ENCODE measurements at places on chromosomes 5 and 9.

- DNase-seq: no peak
Observed at GRCh38 chr9:24218656-24219055, 327.0 kb downstream of the IZUMO3 start.

DNA sequence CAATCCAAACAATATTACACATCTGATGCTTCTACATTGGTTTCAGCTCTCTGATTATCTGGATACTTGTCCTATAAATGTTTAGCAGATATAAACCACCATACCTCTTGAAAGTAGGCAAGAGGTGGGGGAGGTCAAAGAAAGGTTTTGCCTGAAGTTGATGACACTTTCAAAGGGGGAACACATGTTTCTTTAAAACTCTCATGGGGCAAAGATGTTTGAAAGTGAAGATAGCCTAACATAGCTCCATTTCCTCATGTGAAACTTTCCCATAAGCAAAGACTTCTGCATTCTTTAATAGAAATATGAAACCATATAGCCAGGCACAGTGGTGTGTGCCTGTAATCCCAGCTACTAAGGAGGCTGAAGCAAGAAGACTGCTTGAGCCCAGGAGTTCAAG is 62.1 kb downstream of the CETN3 start:
- no peak for DNase-seq

DNA sequence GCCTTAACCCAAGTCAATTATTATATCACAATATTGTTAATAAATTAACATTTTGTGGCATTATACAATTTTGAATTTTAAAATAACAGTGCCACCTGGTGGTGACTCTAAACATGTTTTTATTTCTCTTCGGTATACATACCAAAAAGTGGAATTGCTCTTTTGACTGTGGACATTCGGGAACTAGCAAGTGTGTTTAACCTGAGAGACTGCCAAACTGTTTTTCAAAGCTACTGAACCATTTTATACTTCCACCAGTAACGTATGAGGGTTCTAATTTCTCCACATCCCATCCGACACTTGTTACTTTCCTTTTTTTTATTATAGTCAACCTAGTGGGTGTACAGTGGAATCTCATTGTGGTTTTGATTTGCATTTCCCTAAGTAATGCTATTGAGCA is 18.3 kb upstream of the HSDL2 start:
- DNase-seq: peak; percentile 33

DNA sequence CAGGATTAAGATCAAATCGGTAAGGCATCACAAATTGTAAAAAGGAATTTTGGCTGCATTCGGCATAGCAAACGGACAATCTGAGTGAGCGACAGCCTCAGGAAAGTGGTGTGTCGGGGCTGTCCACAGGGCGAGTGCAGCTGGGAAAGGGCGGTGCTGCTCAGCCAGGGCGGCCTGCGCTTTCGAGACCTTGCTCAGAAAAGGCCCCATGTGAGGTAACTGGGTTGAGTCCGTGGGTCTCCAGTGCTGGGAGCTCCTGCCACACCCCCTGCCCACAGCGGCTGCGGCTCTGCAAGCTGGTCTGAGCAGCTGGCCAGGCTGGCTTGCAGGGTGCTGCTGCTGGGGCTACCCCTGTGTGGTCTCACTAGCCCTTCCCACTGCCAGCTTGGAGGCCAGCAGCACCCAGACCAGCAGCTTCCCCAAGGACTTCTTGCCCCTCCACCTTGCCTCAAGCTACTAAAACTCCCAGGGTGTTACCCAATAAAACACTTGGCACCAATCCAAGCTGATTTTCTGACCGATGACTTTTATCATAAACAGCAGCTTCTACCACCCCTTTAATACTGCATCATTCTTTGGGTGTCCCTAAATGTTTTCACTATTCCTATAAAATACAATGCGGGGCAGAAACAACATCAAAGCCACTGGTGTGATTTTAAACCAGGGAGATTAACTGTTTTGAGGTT is 6.2 kb downstream of the SURF2 start:
- no peak for DNase-seq

DNA sequence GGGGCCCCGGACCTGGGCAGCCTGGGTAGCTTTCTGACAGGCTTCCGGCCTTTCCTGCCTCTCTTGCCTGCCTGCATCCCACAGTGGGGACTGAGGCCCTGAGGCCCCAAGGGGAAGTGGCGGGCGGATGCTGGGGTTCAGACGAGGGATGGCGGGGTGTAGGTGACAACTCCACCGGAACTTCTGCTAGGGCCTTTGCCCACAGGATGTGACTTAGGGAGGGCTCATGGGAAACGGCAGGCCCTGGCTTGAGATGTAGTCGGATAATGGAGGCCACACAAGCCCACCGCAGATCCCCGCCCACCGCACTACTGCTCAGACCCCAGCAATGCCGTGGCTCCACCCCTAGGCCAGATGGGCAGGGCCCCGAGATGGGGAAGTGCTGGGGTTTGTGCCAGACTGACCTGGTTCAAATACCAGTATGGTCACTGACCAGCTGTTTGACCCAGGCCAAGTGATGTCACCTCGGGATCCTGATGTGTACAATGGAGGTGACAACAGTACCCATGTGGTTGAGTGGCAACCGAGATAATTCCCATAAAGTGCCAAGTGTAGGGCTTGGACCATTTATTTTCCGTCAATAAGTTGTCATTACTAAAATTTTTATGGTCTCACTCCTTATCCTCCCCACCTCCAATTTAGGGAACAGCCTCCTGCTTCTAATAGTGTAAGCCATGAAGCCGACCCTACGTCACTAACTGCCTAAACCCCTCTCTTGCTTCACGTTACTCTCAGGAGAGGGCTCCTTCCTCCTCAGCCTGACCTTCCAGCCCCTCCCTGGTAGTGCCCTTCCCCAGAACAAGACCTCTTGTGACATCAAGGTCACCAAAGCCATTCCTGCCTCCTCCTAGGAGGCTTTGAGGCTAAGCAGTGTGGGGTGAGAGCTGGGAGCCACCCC is 2.5 kb upstream of the CDK9 start:
- DNase-seq: peak; percentile 80

DNA sequence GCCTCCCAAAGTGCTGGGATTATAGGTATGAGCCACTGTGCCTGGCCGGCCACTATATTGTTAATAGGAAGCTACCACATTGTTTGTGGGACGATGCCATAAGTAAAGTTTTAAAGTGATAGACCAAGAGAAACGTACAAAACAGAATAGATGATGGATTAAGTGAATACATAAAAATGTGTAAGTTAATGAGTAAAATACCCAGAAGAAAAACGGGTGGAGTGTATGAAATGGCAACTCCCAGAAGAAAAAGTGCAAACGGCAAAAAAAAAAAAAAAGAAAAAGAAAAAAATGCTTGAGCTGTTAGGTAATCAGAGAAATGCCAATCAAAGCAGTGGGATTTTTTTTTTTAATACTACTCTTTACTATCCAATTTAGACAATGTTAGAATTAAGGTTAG is 246.0 kb downstream of the PDZD2 start:
- no peak for DNase-seq

DNA sequence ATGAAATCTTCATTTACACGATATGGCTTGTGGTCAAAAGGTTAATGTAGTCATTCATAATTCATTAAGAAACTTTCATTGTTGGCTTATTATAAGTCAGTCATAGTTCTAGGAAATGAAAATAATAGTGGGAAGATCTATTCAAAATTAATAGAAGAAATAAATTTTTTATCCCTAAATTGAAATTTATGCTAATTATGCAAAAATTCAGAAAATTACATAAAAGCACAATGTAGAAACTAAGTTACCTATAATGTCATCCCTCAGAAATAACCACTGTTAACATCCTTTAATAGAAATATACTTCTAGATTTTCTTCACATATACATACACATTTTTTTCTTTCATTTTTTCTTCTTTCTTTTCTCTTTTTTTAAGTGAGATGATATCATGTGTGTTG is 15.9 kb upstream of the JAK2 start:
- no peak for DNase-seq

GRCh38 chr9:128026255-128026772 is 40.8 kb downstream of the NAIF1 start:
- peak; percentile 88 for DNase-seq

- no peak for DNase-seq
Observed at GRCh38 chr5:95398989-95399388, 7.8 kb downstream of the FAM81B start.

- DNase-seq: no peak
Observed at GRCh38 chr9:133842721-133843227, 104.6 kb upstream of the SARDH start.

- peak; percentile 5 for DNase-seq
Observed at GRCh38 chr9:89179895-89180734, 1.5 kb upstream of the SHC3 start.

GRCh38 chr5:176543428-176544182 is 5.5 kb upstream of the CDHR2 start:
- DNase-seq: peak; percentile 81

GRCh38 chr5:162990856-162991497 is 446.4 kb upstream of the CCNG1 start:
- DNase-seq: no peak

DNA sequence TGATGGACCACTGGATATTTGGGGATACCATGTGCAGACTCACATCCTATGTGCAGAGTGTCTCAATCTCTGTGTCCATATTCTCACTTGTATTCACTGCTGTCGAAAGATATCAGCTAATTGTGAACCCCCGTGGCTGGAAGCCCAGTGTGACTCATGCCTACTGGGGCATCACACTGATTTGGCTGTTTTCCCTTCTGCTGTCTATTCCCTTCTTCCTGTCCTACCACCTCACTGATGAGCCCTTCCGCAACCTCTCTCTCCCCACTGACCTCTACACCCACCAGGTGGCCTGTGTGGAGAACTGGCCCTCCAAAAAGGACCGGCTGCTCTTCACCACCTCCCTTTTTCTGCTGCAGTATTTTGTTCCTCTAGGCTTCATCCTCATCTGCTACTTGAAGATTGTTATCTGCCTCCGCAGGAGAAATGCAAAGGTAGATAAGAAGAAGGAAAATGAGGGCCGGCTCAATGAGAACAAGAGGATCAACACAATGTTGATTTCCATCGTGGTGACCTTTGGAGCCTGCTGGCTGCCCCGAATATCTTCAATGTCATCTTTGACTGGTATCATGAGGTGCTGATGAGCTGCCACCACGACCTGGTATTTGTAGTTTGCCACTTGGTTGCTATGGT is 54.5 kb upstream of the HNRNPA0 start:
- DNase-seq: no peak

DNA sequence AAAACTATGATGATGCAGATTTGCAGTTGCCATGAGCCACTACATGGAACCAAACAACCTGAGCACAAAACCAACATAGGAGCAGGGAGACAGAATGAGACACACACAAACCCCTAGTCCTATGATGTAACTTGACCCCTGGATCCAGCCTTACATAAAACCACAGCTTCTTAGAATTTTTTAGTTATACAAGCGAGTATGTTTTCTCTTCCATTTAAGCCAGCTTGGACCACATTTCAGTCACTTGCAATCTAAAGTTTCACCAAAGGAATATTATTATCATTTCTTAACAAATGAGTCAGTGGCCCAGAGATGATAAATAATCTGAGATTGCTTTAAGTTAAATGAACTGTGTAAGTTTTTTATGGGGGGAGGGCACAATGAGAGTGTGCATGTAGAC is 6.8 kb downstream of the SPOCK1 start:
- DNase-seq: no peak

- no peak for DNase-seq
Observed at GRCh38 chr9:22898591-22898990, 452.0 kb downstream of the DMRTA1 start.

- no peak for DNase-seq
Observed at GRCh38 chr5:68962757-68963484, 130.9 kb upstream of the SLC30A5 start.

- DNase-seq: peak; percentile 69
Observed at GRCh38 chr5:55096861-55097260, 5.6 kb upstream of the GZMA start.

GRCh38 chr5:81750308-81751008 is 439 bp downstream of the SSBP2 start:
- peak; percentile 48 for DNase-seq

GRCh38 chr5:29960323-29960722 is 1233.2 kb upstream of the CDH6 start:
- DNase-seq: no peak

DNA sequence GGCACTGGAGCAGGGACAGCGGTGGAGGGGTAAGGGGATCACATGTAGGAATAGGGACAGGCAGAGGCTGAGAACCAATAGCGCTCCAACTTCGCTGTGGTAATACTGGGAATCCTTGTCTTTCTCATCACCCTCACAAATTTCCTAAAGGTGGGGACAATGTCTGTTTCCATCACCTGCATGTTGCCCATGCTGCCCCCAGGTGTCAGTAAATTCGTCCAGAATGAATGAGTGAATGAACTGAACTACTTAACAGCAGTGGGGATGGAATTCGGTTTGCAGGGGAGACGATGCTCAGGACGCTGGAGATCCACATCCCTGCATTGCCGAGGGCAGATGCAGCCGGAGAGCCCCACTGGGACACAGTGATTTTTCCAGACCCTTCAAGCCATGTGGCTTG is 129.9 kb downstream of the PDZD2 start:
- no peak for DNase-seq

GRCh38 chr5:148910686-148911361 is 84.4 kb downstream of the ADRB2 start:
- DNase-seq: no peak

GRCh38 chr9:117705386-117705785 is 1.2 kb downstream of the TLR4 start:
- DNase-seq: no peak

DNA sequence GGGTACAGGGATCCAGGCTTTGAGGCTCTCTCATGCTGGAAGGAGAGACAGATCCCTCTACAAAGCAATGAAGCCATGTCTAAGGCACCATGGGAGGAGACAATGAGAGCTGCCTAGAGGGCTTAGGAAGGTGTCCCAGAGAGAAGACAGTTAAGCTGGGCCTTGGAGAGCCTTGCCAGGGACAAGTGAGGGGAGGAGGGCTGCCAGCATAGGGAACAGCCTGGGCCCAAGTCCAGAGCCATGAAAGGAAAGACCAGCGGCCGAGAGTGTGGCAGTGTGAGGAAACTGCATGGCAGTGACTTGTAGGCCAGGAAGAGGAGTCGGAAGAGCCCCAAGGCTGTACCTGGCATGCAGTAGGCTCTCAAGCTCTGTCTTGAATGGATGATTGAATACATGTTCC is 88.5 kb downstream of the PSD2 start:
- no peak for DNase-seq

DNA sequence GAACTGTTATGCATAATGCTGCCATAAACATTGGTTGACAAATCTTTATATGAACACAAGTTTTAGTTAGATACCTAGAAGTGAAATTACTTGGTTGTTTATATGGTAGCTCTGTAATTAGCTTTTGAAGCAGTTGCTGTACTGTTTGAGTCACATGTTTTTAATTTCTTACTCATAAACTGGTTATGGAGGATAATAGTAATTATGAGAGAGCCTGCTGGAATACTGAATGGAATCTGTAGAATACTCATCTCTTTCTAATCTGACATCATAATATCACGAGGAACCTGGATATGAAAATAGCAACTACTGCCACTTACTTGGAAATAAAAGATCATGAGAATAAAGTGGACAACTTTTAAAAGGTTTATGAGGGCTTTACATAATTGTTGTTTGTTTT is 509.2 kb downstream of the CETN3 start:
- no peak for DNase-seq

DNA sequence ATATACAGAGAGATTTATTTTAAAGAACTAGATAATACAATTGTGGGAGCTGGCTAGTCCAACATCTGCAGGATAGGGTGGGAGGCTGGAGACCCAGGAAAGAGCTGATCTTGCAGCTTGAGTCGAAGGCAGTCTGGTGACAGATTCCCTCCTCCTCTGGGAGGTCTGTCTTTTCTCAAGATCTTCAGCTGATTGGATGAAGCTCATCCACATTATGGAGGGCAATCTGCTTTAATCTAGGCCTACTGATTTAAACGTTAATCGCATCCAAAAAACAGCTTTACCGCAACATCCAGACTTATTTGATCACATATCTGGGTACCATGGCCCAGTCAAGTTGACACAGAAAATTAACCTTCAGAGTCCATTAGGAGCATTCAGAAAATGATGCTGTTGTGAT is 168.1 kb downstream of the ATPSCKMT start:
- DNase-seq: no peak

Measured in CD4-positive, alpha-beta T cell treated with Interleukin-6 for 4 hours (primary cell).